Eye (tissue), 1 donor: ENCODE measurements at places on chromosomes 5 and 9.
A peak's percentile ranks its signal among the peaks of the same experiment; 100 is the strongest.

GRCh38 chr9:118984607-118985006, 384.6 kb downstream of the BRINP1 start:
- no peak for DNase-seq

- DNase-seq, result peak; percentile 43
Observed at GRCh38 chr5:155616779-155617392, 603.3 kb downstream of the KIF4B start.

GRCh38 chr5:168174376-168174775, 117.1 kb upstream of the WWC1 start:
- DNase-seq, result peak; percentile 58

GRCh38 chr5:169521366-169521983, 62.1 kb upstream of the SPDL1 start:
- no peak for DNase-seq

DNA sequence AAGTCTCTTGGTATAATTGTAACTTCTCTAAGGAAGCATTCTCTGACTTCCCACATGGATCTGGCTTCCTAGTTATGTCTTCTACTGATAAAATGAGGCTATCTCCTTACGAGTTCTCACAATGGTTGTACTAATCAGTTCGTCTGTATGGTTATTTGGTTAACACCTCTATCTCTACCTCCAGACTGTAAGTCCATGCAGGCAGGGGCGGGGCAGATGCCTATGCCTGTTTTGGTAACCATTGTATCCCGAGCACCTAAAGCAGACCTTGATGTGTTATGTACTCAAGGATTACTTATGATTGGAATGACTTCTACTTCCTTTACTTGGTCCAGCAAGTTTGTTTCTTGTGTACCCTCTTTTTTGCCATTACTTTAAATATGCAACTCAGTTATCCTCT, 125.0 kb upstream of the PITX1 start:
- no peak for DNase-seq

GRCh38 chr9:18798106-18798505, 234.9 kb downstream of the SAXO1 start:
- DNase-seq, result no peak

GRCh38 chr9:22342491-22343217, 104.0 kb upstream of the DMRTA1 start:
- DNase-seq, result peak; percentile 5

DNA sequence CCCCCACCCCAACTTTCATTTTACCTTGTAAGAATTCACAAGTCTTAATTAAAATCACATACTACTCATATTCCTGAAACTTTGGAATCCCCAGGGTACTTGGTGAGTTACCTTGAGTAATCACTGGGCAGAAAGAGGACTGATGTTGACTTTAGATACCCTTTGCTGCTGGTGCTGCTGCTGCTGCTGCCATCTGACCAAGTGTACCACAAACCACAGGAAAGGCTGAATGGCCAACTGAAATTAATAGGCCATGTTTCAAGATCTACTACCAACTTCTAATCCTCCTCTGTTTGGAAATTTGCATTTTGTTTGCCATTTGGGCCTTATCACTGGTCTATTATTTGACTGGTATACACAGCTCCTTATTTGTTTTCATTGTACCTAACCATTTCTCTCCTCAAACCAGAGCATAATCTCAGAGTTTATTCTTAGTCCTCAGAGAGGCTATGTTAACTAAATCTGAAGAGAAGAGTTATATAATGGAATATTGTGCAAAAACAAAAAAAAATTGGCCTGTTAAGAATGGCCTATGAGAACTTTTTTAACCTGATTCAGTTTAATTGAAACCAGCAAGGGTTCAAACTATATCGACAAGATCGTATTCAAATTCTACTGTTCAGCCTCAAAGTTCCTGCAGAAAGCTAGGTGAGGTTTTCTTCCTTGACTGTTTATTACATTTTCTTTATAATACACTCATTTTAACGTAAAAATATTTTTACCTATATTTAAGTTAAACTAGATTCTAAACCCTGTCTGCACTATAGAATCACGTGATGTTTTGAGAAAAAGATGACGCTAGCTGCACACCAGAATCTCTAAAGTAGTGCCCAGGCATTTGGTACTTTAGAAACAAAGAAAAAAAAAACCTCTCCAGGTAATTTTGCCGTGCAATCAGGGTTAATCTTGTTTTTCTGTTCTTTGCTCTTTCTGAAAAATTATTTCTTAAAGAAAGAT, 13.1 kb downstream of the SELENOP start:
- DNase-seq, result no peak

- DNase-seq, result no peak
Observed at GRCh38 chr5:3943859-3944258, 348.2 kb downstream of the IRX1 start.

- DNase-seq, result peak; percentile 86
Observed at GRCh38 chr5:140114341-140115185, 654 bp downstream of the PURA start.

- DNase-seq, result no peak
Observed at GRCh38 chr5:144201588-144201987, 30.9 kb downstream of the KCTD16 start.

GRCh38 chr9:129359916-129360536, 182.0 kb upstream of the IER5L start:
- DNase-seq, result no peak

GRCh38 chr5:109682383-109682782, 7.3 kb upstream of the MAN2A1 start:
- DNase-seq, result no peak

DNA sequence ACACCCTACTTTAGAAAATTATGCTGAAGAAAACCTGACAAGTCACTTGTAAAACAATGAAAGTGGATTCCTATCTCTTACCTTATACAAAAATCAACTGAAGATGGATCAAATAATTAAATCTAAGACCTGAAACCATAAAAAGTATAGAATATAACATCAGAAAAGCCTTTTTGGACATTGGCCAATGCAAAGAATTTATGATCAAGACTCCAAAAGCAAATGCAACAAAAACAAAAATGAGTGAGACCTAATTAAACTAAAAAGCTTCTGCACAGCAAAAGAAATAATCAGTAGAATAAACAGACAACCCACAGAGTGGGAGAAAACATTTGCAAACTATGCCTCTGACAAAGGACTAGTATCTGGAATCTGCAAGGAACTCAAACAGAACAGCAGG, 303.0 kb upstream of the CDH9 start:
- no peak for DNase-seq

DNA sequence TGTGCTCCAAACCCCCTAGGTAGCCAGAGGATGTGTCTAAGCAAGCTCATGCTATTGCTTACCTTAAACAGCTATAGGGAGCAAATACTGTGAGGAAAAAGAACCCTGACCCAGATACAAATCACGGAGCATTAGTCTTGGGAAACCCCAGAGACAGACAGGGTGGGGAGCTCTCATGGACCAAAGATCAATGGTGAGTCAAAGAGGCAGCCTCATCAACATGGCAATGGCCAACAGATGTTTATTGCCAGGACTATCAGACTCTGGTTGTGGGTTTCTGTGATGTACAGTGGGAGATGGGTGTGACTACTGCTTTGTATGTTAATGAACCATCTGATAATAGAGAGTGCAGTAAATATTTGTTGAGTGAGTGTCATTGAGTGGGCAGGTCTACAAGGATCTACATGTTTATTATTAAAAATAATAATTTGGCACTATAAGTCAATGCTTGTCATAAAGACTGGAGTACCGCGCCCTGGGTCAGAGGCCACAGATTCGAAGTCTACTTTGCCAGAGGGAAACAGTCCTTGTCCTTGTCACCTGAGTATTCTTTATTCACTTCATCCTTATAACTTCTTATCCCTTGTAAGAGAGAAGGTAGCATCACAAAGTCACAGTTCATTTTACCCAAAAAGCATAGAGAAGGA, 56.5 kb upstream of the RAI14 start:
- DNase-seq, result no peak

DNA sequence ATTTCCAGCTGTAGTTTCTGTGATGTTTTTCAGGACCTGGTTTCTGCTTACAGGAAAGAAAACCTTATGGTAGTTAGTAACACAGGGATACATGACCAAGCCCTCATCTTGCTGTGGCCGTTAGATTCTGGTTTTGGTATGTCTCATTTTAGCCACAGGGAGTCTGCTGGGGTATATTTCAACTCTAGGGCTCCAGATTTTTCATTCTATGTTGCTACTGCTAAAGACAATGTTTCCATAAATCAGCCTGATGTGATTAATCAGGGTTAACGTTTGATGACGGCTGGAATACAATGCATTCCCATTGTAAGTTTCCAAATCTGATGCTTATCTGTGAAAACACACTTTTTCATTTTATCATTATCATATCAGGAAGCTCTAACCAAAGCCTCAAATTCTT, 48.2 kb downstream of the P4HA2 start:
- no peak for DNase-seq

DNA sequence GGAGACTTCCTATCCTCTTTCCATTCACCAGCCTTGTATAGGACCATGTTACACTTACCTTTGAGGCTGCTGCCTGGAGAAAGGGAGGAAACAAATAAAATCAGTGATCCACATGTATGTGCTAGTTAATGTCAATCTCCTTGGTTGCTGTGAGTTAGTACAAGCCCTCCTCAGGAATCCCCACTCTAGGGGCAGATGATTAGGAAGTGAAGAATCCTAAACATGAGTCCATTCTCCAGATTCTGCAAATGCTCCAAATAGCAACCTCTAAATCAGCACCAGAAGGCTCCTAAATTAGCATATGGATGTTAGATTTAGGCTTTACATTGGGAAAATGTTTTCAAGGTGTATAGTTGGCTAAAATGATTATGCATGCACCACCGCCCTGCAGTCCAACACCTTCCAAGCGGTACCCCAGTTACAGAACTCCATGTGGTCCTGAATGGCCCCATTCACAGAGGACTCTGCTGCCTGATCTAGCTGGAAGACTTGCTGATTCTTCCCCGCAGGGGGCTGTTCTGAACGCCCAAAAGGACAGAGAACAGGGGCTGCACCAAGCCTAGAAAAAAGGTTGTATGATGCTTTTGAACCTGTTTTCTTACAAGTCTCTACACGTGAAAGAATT, 123.2 kb downstream of the TLE1 start:
- DNase-seq, result no peak

DNA sequence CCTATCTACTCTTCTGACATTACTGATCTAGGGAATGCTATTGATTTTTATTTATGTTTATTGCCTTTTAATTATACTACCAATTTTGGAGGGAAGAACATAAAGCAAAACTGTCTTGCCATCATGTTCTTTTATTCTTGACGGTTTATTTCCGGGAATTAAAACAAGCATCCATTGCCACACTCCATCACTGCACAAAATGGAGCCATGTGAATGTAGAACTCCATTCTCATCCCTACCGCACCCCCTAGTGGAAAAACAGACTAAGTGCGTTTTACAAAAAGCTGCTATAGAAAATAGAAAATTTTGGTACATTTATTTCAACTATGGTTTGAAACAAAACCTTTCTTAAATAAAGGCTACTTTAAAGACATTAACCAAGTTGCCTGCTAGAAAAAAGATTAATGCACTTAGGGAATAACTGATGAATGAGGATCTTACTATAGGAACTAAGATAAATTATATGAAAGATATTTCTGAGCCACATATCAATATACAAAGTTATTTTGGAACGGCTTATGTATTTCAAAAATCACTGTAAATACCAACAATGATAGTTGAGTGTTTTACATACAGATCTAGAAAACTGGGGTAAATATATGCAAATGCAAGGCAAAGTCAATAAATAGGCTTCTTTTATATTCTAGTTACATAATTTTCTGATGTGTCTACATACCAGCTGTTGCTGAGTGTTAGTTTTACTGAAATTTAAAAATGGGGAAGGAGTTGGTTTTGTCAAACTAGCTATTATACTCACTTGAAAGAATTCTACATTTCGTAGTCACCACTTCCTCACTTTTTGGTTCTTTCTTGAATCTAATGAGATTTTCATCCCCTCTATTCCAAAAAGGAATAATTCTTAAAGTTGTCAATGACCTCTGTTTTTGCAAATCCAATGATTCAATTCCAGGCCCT, 26.5 kb downstream of the OXCT1 start:
- DNase-seq, result peak; percentile 83

DNA sequence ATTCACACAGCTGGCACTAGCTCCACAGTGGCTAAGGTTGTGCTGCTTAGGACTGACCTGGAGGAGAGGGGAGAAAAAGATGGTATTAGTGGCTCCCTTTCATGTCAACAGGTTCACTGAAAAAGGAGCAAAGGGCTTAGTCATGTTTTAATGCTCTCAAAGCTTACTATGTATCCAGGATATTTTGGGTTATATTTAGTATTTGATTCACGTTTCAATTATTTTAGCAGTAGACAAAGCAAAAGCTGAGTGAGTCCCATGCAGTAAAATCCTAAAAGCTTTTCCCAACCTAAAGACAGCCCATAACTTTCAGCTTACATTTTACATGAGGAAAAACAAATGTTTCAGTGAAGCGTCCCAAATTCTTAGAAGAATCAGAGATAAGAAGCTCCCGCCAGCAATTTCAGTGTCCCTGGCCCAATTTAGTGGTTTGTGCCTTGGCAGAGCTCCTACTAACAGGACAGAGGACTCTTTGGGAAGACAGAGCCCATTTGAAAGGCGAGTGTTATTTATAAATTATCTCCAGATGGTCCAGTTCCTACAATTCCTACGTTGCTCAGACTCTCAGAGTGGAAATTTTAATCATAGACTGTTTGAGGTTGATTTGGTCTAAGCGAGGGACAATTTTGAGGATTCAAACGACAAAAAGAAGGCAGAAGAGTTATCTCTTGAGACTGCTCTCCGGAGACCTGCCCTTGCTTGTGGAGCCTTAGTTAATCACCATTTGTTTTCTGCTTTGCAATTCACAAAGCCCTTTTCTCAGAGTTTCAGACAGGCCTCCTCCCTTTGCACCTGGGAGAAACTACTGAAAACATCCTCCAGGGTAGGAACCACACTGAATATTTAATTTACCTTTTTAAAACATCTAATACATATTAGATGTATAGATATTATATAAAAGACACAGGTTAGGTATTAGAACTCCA, 225.0 kb upstream of the ANKRD55 start:
- DNase-seq, result peak; percentile 54

- no peak for DNase-seq
Observed at GRCh38 chr5:107028938-107029337, 641.8 kb downstream of the EFNA5 start.

GRCh38 chr5:177131352-177132135, 2.0 kb upstream of the NSD1 start:
- peak; percentile 26 for DNase-seq

DNA sequence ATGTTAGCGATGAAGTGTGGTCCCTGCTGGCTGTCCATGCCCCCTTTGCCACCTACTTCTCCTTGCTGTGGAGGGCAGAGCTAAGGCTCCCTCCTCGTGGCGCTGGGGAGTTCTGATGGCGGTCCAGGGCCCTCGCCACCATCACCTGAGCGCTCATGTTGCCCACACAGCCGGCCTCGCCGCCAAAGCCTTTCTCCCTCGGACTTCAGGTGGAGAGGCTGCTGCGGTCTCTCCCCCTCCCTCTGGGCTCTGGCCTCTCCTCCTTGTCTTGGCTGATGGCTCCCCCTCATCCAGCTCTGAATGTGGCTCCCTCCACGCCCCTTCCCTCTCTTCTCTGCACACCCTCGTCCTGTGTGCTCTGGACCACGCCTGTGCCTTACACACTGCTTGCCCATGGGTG, 14.5 kb upstream of the LPCAT1 start:
- DNase-seq, result no peak

- no peak for DNase-seq
Observed at GRCh38 chr5:96919754-96920197, 16.1 kb upstream of the LNPEP start.

- DNase-seq, result no peak
Observed at GRCh38 chr5:80070338-80071056, 35.3 kb downstream of the THBS4 start.

GRCh38 chr5:132392411-132392810, 22.9 kb downstream of the SLC22A5 start:
- no peak for DNase-seq
